HT1080 (cell line): ENCODE measurements at places on chromosomes 16 and 17. TPM values are rescaled to one million over a fixed set of nuclear protein-coding genes. Genes with fewer than 3 reads are reported as not detected.

The CA7 gene
- total RNA-seq, result not detected in 2 replicates

The RPGRIP1L gene
- total RNA-seq, result 5.6 and 6.1 TPM in 2 replicates

The TAT gene
- total RNA-seq, result not detected in 2 replicates

The RANGRF gene
- total RNA-seq, result 13.0 and 15.9 TPM in 2 replicates

The HSPB9 gene
- total RNA-seq, result 0.23 TPM in 1 of 2 replicates, not detected in the other

The ITGAD gene
- 0.03 TPM in 1 of 2 replicates, not detected in the other for total RNA-seq

The ALOX12B gene
- total RNA-seq, result 0.51 TPM in 1 of 2 replicates, not detected in the other

The MFAP4 gene
- total RNA-seq, result not detected in 2 replicates

The IL17C gene
- not detected in 2 replicates for total RNA-seq

The EVI2A gene
- 14.6 and 17.7 TPM in 2 replicates for total RNA-seq
